ENCODE measurements at places on chromosomes 1 and 21.

GRCh38 chr1:65027666-65028358 lies 61.5 kb upstream of the JAK1 start:
- DNase-seq, result no peak

DNA sequence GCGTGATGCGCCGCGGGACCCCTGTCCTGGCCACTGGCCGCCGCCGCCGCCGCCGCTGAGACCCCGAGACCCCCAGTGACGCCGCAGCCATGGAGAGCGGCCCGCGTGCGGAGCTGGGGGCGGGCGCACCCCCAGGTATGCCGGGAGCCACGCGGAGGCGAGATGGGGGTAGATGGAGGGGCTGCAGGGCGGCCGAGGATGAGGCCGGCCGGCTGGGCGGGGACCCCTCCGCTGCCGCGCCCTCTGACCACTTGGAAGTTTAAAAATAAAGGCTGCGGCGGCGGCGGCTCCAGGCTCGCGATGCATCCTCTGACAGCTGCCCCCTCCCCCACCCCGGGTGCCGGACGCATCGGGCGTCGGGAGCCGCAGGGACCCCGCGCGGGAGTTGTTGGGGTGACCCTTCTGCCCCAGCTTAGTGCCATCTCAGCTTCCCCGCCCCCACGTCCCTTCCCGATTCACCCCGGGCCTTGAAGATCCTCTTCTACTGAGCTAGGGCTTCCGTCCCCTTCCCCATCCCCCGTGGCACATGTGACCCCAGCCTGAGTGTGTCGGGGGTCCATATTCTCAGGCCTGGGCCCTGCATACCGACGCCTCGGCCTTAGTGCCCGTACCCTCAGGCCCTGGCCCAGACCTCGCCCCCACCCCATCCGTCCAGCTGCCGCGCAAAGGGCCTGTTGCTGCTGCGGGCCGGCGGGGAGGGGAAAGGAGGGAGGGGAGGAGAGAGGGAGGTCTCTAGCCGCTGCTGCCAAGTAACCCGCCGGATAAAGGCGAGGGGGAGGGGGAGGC lies 562 bp downstream of the MAP7D1 start:
- peak; percentile 78 for DNase-seq

DNA sequence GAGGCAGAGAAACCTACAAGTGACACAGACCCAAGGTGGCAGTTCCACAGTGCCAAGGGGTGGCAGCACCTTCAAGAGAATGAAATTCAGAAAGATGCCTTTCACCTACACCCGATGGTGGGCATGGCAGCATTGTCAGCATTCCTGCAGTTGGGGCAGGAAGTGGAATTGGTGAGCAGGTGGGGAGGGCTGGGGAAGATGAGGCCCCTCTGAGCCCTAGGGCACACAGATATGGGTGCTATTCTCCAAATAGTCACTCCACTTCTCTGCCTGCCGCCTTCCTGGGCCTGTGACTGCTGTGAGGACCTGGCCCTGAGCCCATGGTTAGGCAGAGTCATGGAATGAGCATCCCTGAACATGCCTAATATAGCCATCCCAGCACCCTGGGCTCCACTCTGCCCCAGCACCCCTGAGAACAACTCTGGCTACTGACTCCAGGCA lies 8.3 kb downstream of the SHISA4 start:
- no peak for DNase-seq

DNA sequence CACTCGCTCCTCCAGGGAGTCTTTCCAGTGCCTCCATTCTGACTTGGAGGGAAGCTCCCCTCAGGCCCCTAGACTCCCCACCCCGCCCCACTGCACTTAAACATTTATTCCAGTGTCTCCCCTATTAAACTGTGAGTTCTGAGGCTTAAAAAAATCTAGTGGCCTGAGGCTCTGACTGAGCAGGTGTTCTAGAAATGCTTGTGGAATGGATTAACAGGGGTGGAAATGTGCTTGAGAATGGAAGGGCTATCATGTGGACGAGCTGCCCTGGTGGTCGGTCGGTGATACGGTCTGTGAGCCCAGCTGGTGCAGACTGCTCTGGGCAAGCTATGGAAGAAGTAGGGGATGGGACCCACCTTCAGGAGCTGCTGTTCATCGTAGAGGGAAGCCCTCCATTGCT lies 130.2 kb downstream of the PEX14 start:
- DNase-seq, result no peak

DNA sequence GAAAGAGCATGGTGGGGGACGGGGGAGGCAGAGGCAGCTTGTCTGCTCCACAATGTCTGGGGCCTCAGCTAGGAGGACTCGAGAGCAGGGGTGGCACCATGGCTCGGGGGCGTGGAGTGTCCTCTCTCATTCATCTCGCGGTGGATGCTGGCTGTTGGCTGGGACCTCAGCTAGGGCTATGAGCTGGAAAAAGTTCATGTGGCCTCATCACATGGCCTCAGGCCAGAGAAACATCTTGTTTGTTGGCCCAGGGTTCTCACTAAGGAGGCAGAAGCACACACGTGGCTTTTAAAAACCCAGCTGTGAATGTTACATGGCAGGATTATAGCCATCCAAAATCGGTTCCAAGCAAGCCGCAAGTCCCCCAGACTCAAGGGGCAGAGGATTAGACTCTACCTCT lies 6.2 kb upstream of the CENPS start:
- no peak for DNase-seq

DNA sequence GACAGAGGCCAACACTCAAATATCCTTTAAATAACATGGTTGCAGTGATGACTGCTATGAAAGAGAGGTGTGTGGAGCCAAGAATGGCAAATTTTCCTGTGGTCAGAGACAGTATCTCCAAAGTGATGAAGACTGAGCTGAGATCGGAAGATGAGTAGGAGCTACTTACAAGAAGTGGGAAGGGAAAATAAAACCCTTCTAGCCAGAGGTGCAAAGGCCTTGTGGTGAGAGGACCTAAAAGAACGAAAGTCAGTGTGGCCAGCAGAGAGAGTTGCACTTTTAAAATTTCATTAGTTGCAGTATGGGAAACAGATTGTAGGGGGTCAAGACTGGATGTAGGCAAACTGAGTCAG lies 17.8 kb downstream of the SLAMF7 start:
- no peak for DNase-seq

DNA sequence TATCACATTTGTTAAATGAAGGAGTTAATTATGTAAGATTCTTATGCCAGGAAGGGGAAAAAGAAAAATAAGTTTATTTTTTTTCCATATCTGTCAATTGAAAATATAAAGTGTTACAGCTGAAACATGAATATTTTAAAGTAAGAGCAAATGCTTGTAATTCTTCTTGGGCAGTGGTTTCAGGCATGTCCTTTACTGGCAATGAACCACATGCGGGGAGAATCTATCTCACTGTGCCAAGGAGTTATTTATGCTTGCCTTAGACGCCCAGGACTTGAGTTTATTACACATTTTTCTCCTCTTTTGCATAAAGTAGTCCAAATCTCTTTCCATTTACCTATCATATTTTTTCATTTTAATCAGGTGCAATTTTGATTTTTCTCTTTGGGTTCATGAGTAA lies 207.8 kb upstream of the NRIP1 start:
- no peak for DNase-seq

DNA sequence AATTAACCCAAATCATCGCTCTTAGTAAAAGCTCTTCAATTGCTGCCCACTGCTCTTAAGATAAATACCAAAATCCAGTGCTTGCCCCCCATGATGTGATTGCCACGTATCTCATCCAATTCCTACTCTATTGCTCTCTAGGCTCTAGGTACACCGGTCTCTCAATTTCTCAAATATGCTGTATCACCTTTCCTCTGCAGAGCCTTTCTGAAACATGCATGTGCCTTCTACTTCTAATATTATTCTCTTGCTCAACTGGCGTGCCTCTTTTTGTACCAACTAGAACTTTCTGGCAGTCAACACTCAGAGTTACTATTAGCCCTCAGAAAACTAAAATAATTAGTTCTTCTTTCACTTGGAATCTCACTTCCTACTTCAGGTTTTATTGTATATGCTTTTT lies 111.7 kb upstream of the LBR start:
- DNase-seq, result no peak

DNA sequence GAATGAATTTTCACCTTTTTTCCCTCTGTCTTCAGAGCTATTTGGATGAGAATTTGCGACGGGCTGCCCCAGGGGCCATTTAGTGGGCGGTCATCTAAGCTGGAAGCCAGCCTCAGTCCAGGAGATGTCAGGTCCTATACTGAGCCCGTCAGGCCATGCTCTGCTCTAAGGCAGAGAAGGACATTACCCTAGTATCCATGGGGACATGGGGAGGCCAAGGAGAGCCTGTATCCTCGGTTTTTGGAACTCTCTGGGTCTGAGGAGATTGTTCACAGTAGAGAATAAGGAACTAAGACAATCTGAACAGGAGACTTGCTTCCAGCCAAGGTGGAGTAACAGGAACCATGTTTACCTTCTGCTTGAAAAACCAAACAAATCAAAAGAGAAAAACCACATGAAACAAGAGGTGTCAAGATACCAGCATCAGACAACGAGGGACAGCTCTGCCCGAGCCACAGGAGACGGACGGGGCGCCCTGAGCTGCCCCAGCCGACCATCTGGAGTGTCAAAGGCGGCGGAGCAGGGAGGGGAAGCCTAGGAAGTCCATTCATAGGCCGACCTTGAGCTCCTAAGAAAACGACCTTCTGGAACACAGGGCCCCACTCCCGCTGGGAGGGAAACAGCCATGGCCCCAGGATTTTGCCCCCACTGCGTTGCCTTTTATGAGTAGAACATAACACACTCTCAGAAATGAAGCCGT lies 20.0 kb upstream of the ADARB1 start:
- DNase-seq, result no peak

DNA sequence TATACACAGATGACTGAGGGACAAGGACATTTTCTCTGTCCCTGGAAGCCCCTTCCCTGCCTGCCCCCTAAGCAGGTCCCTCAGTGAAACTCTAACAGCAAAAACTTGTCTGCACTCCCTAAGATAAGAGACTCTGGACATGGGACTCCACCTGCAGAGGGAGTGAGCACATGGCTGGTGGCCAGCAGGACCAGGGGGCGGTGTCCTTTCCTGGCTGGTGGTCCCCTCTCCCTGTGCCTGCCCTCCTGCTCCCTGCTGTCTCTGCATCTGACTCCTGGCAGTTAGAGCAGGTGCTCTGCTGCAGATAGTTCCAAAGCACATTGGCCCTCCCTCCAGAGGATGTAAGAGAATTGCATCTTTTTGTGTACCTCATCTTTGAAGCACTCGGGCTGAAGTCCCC lies 215.5 kb downstream of the GRIK3 start:
- no peak for DNase-seq

DNA sequence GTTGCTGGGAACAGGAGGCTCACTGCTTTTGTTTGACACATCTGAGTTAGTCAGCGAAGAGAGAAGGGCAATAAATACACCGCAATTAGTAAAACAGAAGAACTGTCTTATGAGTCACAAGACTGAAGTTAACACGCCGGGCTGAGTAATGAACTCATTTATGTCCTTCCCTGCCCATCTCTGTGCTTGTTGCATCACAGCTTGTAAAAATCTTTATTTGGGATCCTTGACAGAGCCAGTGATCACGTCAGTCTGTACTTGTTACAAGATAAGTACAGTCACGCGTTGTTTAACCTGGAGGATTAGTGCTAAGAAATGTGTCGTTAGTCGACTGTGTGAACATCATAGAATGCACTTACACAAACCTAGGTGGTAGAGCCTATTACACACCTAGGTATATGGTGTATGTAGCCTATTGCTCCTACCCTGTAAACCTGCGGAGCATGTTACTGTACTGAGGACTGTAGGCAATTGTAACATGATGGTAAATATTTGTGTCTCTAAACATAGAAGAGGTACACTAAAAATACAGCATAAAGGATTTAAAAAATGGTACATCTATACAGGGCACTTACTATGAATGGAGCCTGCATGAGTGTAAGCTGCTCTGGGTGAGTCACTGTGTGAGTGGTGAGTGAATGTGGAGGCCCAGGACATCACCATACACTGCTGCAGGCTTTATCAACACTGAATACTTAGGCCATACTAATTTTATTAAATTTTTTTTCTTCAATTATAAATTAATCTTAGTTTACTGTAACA lies 272.2 kb downstream of the TNR start:
- DNase-seq, result no peak

DNA sequence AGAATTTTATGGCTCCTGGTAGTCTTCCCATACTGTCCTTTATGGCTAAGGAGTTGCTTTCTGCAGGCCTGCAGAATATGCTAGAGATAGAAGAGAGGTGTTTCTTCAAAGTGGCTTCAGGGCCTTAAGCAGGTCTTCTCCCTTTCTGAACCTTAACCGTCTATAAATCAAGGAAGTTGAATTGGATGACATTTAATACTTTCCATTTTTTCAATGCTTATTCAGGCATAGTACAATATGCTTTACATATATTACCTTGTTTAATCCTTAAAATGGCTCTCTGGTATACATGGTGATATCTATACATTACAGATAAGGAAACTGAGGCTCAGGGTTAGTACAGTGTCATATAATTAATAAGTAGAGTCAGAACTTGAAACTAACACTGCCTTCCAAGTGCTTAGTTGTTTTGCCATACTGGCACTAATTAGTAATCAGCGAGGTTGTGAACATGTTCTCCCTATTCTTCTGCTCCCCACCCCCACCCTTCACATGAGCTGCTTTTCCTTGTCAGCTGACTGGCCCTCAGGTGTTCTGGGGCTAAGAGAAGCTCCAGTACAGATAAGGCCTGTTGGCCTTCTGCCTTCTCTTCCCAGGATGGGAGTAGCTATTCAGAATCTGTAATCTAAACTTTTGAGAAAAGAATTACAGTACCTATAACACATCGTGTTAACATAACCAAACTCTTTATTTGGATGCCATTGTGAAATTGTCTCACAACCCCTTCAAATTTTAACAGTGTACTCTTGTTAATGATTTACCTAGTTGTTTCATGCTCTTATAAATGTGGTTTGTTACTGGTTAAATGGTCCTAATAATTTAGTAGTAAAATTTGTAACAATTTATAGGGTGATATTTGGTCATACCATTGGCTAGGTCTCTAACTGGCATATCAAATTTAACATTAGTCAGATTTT lies 13.6 kb downstream of the NFYC start:
- DNase-seq, result no peak
